ENCODE measurements at places on chromosomes 2 and 18.

DNA sequence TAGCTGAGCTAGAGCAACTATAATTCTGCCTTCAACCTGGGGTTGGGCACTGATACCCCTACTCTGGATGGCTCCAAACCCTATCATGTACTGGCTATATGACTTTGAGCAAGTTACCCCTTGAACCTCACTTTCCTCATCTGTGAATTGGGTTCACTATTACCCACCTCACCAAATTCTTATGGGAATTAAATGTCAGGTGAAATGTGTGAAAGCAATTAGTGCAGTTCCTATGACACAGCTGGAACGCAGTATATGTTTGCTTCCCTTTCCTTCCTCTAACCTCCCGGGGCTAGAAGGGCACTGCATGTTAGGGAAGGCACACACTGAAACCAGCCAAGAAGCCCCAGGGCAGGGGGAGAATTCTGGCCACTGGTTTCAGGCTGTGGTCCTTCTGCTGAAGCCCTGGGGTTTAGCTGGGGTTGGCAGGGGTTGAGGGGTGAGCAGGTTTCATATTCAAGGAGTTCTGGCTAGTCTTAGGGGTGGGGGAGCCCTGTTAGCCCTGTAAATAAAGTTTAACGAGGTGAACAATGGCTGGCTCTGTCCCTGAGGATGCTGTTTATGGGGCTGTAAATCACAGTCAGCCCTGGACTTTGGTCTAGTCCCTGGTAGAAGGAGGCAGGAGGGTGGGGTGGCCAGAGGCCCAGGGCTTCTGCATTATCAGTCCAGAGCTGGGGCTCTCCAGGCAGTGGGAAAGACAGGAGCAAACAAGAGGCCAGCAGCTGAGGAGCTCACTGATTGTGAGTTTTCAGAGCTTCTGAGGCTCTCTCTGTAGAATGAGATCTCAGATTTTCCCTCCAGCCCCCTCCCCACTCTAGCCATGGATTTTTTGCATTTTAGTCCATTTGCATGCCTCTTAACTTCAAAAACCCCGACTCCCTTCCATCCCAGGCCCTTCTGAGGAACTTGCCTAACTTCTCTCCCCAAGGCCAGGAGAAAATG is 8.0 kb downstream of the PKDCC start:
- peak; percentile 86 for DNase-seq

DNA sequence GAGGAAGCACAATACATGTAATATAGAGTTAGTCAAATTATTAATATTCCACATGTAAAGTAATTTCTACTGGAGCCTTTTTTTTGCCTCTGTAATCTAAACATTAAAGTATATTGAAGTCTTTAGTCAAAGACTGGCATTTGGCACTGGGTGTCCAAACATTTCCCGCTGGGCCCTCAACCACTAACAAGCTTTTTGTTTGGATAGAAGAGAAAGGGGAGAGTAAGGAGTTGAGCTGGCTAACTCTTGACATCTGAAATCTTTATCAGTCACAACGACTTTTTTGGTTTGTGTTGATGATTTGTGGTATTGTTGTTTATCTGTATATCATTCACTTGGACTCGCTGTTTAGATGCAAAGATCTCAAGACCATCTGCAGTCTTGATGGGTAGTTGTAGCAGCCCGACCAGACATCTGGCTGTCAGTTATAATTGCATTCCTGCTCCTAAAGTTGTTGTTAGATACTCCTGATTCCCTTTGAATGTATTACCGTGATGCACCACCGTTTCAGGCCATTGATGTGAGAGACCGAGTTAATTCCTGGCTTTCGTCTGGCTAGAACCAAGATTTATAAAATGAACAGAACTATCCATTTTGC is 379.6 kb downstream of the MTX2 start:
- no peak for DNase-seq

- DNase-seq, result no peak
Measured at GRCh38 chr18:66872277-66872676, 268.4 kb upstream of the CDH19 start.

DNA sequence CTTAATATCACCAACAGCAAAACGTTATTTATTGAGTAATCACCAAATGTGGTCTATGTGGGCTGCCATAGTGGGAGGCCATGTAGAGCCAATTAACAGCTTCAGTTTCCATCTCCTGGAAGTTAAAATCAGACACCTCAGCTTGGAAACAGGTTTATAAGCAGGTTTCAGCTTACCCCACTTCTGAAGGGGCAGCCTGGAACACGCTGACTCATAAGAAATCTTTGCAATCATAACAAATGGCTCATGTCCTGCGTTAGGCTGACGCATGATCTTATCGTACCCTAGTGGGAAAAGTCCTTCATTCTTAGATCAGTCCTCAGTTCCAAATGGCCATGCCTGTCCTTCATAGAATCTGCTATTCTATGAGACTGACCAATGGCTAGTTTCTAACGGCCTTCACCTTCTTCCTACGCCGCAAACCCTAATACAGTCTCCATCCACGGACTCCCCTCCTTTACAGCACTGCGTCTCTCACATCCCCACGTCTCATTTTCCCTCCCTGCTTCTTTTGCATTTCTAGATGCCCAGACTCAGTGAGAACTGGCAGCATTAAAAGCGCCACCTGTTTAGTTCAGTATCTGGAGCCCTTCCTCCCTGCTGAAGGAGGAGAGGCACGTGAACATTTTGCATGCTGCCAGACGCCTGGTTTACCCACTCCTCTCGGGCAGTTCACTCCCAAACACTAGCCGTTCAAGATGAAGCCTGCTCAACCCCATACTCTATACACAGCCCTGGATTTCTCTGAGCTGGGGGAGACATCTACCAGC is 24.2 kb upstream of the BZW1 start:
- no peak for DNase-seq

DNA sequence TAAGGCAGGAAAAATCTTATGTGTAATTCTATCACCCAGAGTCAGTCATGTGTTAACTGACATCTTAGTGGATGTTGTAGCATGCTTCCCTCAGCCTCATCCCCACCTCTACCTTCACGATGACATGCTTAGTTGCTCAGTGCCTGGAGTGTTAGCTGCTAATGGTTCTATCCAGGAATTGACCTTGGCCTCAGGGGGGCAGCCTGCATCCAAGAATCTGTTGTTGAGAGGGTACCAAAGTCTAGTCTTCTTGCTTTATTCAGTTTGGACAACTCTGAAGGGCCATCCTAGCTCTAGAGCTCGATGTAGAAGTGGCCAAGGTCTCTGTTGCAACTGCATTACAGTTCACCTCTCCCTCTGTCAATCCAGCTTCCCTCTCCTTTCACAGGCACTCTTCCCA is 61.2 kb downstream of the ACYP2 start:
- peak; percentile 42 for DNase-seq

GRCh38 chr2:195646424-195646823 is 10.6 kb upstream of the SLC39A10 start:
- no peak for DNase-seq

DNA sequence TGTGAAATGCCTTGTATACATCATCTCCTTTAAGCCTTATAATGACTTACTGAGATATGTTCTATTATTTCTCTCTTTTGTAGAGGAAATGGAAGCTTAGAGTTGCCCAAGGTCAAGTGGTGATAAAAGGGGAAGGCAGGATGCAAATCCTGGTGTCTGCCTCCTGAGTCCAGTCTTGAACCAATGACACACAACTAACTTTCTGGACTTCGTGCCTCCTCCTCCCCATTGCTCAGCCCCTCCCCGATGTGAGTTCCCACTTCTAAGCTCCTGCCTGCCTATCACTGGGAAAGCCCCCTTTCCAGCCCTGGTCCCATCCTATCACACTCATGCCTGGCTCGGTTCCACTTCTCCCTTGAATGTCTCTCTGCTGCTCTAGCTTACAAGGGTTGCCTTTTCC is 6.9 kb upstream of the CTIF start:
- no peak for DNase-seq

DNA sequence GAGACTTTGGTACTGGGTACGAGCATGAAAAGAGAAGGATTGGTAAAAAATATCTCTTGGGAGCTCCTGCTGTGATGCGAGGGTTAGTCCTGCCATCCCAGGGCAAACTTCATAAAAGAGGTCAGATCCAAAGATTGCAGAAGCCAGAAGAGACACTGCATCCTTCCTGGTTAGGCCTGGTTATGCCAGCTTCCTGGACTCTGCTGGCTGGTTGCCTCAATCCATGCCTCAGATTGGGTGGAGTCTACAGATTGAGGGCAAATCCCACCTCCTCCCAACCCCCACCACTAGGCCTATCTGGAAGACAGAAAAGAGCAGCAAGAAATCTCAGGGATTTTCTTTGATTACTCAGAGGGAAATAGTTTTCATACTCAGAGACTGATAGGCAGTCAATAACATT is 5.3 kb upstream of the ACADL start:
- DNase-seq, result no peak

- peak; percentile 39 for DNase-seq
Measured at GRCh38 chr2:137952586-137953129, 11.6 kb upstream of the HNMT start.
